ENCODE measurements at places on chromosomes 12 and 14.

DNA sequence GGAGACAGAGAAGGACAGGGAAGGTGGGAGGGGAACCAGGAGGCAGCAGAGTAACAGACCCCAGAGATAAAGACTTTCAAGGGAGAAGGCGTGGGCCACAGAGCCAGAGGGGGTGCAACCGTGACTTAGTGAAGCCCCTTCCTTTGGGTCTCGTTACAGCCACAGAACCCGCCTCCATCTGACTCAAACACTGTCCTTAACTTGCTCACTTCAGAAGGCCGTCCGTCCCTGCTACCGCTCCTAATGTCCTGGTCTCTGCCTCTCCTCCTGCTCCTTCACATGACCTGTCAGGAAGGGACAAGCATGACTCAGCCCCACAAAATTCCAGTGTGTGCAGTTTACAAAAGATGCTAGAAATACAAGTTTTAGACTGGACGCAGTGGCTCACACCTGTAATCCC, 18.0 kb downstream of the RIMBP2 start:
- no peak for DNase-seq

- no peak for DNase-seq
Measured at GRCh38 chr12:83656004-83656403, 969.3 kb downstream of the TMTC2 start.

DNA sequence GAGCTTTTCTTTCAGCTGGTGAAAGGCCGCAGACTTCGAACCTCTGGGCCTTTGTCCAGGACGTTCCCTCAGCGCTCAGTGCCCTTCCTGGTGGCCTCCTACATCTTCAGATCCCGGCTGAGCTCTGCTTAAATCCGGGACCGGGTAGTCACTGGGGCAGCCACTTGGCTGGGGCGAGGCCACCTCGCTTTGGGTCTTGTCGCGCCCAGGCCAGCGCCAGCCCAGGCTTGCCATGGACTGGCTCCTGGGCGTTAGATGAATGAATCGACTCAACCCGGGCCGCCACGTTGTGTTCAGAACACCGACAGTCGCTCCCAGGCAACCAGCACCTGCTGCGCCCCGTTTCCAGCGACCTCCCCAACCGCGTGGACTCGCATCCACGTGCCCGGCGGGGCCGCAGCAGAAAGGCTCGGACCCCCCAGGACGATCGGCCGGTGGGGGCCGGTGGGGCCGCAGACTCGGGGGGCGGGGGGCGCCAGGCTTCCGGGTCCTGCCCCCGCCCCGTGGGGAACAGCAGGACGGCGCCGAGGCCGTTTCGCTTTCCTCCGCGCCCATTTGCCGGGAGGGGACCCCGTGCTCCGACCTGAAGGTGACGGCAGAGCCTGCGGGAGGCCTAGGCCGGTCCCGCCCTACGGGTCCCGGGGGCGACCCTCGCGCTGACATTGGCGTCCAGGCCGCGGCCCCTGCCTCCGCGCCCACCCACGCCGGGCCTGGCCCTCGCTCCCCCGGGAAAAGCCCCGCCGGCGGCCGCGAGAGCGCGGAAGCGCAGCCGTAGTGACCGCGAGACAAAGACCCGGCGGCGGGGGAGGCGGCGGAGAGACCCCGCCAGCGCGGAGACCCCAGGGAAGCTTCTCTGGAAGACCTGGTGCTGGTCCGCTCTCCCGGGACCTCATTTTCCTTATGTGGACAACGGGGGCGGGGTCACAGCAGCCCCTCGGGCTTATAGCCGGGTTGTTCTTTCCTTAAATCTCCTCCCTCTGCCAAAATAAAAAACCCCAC, 37.3 kb upstream of the RCOR1 start:
- DNase-seq = peak; percentile 43

DNA sequence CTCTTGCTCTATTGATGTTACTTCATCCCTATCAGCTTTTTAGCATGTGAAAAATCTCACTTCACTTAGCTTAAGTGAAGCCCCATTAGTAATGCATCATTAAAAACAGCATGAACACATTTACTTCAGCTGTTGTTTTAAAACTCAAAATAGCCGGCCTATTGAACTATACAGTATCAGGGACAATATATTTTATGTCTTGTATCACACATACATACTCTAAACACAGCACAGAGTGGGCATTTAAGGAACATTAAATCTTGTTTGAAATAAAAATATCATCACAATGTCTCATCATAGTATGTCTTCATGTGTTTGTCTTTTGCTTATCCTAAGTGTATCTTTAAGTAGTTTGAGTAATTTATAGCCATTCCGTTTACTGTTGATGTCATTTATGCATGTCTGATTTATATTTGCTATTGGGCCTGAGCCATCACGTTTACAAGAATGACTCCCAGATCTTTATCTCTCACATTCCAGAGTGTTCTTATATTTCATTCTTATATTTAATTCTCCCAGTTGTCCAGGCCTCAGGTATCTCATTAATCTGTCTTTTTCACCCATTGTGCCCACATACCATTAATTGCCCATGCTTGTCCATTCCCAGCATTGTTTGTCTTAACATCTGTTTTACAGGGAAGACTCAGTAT, 57.5 kb downstream of the ARHGAP5 start:
- DNase-seq = no peak

DNA sequence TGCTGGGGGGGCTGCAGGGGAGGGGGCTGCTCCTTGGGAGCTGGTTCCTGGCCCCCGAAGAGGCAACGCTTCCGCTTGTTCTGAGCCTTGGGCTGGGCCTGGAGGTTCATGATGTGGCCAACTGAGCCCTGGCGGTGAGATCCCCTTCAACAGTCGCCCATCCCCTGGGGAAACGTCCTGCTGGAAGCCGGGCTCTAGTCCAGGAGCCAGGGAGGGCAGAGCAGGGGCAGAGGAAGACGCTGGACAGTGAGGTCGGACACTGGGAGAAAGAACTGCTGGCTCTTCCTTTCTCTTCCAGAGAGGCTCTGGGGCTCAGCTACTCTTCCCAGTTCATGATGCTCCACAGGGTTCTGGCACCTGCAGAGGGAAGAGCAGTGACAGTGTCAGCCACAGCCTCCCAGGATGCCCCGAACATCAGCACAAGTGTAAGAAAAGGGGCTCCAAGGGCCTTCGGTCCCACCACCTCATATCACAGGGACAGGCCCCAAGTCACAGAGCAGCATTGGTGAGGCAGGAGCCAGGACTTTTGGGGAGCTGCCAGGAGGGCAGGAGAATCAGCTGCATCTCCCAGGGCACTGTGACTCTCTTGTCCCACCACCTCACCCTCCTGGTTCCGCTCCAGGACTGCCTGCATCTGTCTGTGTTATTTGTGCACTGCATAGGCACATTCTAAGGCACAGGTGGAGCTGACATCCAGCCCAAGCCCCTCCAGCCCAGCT, 25.9 kb upstream of the PNMA1 start:
- no peak for DNase-seq

- DNase-seq = no peak
Measured at GRCh38 chr14:101726295-101726953, 35.1 kb upstream of the PPP2R5C start.

DNA sequence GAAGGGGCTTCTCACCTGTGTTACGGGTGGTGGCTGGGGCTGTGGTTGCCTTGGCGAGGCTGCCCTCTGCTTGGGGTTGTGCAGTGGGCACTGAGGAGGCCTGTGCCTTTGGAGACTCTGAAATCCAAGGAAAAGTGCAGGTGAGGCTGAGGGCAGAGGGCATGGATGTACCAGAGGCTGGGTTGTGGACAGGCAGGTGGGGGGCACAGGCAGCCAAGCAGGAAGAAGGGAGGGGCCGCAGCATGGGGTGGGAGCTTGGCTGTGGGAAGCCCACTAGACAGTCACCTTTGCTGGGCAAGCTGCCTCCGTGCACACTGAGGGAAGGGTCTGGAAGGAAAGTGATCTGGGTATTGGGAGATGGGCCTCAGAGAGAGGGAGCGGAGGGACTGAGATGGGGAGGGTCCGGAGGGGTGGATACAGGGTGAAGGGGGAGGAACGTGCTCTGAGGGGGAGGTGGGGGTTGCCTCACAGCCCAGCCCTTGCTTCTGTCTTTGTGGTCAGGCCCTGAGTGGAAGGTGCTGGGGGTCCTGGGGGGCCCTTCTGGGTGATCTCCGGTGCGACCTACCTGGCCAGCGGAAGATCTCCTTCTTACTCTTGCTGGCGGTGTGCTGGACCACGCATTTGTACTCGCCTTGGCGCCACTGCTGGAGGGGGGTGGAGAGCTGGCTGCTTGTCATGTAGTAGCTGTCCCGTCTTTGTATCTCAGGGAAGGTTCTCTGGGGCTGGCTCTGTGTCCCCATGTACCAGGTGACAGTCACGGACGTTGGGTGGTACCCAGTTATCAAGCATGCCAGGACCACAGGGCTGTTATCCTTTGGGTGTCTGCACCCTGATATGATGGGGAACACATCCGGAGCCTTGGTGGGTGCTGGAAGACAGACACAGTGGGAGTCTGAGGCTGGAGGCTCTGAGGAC, 318.7 kb downstream of the TMEM121 start:
- DNase-seq = no peak

DNA sequence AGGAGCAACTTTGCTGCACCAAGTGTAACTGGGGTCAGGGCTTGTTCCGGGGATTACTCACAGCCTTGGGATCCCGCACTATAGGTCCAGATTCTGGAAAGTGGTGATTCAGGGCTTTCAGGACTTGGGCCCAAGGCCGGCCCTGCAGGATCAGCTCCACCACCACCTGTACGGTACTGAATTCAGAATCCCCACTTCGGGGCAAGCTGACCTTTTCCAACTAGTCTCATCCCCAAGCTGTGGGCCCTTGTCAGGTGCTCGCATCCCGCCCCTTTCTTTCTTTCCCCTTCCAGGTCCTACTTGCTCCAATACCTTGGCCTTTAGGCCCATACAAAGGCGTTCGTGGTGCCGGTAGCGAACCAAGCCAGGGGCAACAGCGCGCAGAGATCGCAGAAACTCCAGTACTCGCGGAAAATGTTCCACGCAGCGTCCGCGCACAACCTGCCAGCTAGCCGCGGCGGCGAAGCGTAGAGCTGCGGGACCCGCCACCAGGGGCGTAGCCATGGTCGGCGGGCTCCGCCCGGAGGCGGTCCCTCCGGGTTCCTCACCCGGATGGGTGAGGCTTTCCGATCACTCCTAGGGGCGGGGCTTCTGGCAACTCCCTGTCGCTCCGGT, 487 bp downstream of the TINF2 start:
- DNase-seq = peak; percentile 95

DNA sequence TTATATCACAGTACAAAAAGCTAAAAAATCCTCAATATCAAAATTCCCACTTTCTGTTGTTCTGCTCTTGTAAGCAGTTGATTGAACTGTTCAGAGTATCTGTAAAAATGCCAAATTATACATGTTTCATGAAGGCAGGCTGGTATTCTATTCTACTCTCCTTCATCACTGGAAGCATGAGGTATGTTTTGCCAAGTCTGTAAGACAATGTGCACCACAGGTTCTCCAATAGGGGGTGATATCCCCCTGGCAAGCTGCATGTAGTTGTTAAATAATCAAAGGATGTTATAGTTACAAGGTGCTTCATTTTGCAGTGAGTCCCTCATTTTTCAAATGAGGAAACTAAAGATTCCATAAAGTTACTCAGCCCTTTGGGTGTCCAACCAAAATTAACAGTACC, 15.1 kb upstream of the NEK9 start:
- no peak for DNase-seq

GRCh38 chr14:100737526-100737925, 10.8 kb downstream of the DLK1 start:
- DNase-seq = no peak

GRCh38 chr12:72273851-72274351, 1.7 kb downstream of the TRHDE start:
- DNase-seq = no peak

GRCh38 chr12:561391-561705, 101.6 kb downstream of the B4GALNT3 start:
- no peak for DNase-seq

DNA sequence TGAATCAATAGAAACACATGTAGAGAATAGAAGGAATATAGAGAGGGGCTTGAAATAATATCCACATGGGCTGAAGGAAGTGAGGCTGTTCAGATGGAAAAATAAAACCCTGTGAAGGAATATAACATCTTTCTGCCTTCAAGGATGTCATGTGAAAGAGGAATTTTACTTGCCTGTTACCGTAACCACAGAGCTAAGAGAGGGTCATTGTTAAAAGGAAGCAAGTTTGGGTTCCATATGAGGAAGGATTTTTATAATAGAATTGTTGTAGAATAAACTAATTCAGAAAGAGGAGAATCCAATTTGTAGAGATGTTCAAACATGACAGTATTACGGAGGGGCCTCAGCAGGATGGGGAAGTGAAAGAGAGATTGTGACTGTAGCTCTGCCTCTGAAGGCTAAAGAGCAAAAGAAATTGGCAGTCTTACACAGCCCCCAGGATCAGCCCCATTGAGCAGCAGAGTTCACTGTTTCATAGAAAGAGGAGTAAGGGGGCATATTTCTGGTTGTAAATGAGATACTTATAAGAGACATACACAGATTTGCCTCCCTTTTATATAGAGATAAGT, 41.8 kb upstream of the PTPRR start:
- DNase-seq = no peak

DNA sequence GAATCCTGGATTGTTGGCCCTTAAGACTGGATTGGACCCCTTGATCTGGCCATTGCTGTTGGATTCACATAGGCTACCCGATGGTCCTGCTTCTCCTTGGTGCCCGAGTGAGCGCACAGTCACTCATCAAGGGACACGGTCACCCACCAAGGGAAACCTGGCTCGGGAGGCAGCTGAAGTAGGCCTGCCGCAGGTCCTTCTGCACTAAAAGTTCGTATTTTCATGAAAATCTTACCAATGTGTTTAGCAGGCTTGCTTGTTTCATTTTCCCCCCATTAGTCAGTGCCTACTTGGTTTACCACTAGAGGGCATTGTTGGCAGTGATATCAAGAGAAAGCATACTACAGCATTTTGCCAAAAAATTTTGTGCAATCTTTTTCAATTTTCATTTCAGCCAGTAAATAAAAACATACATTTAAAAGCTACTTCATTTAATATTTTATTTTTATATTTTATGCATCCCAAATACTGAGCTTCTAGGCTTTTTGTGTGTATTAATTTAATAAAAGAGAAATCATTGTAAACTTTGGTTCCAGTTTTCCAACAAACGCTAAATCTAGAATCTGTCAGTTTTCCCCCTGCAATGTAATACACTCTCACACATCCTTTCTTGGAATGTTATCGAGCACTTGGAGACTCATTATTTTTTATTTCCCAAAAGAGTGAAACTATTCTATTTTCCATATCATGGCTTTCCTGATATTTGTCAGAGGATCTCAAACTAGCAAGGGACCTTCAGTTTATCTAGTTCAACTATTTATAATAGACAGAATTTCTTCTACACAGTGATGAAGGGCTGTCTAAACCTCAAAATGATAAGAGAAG, 116.7 kb downstream of the LMNTD1 start:
- no peak for DNase-seq

DNA sequence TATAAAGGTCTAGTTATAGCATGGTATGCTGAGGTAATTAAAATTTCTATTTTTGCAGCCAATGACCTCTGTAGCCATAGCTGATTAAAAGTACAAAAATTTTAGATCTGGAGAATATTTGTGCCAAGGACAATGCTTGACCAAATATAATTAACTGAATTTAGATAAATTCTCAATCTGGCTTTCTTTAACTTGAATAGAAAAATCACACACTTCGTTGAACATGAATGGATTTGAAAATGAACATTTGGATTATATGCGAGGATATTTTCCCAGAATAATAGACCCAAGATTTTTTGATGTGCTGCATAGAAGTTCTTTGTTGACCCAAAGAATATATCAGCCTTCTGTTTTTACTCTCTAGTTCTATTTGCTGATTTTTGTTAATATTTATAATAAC, 38.4 kb upstream of the G2E3 start:
- no peak for DNase-seq

Measured in stimulated activated CD4-positive, alpha-beta T cell treated with anti-CD3 and anti-CD28 coated beads, Interleukin-2, amount 100 ng/mL, for 4 hours (primary cell).